ENCODE measurements at places on chromosomes 3 and 15. TPM values are rescaled to one million over a fixed set of nuclear protein-coding genes. Genes with fewer than 3 reads are reported as not detected.

DNA sequence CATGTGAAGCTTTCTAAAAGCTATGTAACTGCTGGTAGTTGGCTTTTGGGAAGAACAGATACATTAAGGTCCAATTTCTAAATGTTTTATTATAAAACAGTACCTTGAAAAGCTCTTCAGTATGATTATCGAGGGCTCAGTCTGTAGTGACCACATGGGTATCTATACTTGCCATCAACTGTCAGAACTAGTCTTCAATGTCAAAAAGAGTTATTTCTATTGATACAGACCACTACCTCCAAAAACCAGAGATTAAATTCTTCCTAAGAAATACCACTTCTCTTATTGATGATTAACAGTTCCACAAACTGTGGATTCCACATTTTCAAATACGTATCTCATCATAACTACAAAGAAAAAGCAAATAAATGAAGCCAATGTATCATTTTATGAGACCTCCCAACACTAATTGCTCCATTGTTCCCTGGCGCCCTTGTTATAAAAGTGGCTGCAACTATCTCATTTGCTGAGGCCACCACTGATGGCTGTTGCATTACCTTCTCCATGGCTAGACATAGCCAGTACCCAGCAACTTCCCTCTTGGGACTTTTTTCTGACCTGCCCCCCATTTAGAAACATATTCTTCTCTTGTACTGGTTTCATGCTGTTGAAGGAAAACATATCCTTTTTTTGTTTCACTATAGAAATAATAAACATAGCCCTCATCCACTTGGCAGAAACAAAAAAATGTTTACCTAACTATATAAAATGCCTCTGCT, 33.9 kb upstream of the MBNL1 start:
- H3K4me3 ChIP-seq = no peak overlapping the region
- peaks cover 33% of the 10 kb centered on the region for H3K4me1 ChIP-seq
- H3K27ac ChIP-seq = peak overlapping the region; percentile 21
- H3K27me3 ChIP-seq = no peaks in the 10 kb centered on the region
- no peaks in the 10 kb centered on the region for H3K36me3 ChIP-seq
- DNase-seq = no peak

GRCh38 chr3:69806735-69807438, 67.6 kb downstream of the MITF start:
- H3K27me3 ChIP-seq = peaks cover 5% of the 10 kb centered on the region
- H3K27ac ChIP-seq = no peak overlapping the region
- no peaks in the 10 kb centered on the region for H3K4me1 ChIP-seq
- no peak overlapping the region for H3K4me3 ChIP-seq
- H3K36me3 ChIP-seq = no peaks in the 10 kb centered on the region

Gene PHLDB2
- 13.6 TPM for total RNA-seq

Gene CHAC1
- 7.7 TPM for total RNA-seq

Gene EOGT
- total RNA-seq = 31.8 TPM

- H3K27me3 ChIP-seq = peaks cover 30% of the 10 kb centered on the region
- H3K27ac ChIP-seq = no peak overlapping the region
- H3K4me3 ChIP-seq = peak overlapping the region; percentile 18
- DNase-seq = no peak
- peaks cover 15% of the 10 kb centered on the region for H3K4me1 ChIP-seq
These were observed 107.1 kb downstream of the DGKG start for GRCh38 chr3:186254676-186255650.

Gene SLC12A8
- total RNA-seq = 2.7 TPM

DNA sequence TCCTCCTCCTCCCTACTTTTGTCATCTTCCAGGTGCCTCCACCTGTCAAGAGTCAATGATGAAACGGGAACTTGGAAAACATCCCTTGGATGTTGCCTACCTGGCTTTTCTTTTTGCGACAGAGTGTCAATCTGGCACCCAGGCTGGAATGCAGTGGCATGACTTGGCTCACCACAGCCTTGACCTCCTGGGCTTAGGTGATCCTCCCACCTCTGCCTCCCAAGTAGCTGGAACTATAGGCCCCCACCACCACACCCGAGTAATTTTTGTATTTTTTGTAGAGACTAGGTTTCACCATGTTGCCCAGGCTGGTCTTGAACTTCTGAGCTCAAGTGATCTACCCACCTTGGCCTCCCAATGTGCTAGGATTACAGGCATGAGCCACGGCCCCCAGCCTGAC, 42.8 kb downstream of the GPR160 start:
- H3K4me3 ChIP-seq = no peak overlapping the region
- no peak overlapping the region for H3K27ac ChIP-seq
- no peaks in the 10 kb centered on the region for H3K4me1 ChIP-seq
- no peaks in the 10 kb centered on the region for H3K27me3 ChIP-seq

Gene SERPINI2
- not detected for total RNA-seq

GRCh38 chr3:109125902-109126301, 8.0 kb upstream of the MORC1 start:
- no peak overlapping the region for H3K4me3 ChIP-seq
- no peak overlapping the region for H3K27ac ChIP-seq
- no peaks in the 10 kb centered on the region for H3K4me1 ChIP-seq
- no peaks in the 10 kb centered on the region for H3K27me3 ChIP-seq

DNA sequence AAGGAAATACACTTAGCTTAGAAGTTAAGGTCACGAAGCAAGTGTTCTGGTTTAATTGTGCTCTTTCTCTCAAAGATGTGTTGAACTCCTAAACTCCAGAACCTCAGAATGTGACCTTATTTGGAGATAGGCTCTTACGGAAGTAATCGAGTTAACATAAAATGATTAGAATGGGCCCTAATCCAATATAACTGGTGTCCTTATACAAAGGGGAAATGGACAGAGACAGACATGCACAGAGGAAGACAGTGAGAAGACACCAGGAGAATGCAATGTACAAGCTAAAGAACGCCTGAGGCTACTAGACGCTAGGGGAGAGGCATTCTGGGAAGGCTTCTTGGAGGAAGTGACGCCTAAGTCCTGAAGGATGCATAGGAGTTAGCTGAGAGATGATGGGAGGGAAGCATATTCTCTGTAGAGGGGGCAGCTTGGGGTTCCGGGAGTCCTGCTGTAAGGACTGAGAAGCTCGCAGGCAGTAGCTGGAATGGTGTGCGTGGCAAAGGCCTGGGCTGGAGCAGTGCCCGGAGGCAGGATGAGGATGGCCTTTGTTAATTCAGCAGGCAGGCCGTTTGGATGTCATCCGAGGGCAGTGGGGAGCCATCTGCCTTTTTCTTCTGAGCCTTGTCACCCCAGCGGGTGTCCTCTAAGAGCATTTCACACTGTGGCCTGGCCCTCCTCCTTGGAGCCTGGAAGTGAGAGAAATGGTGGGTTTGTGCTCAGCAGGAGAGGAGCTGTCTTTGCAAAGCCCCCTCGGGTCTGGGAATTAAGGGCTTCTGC, 513.4 kb downstream of the SHQ1 start:
- H3K4me3 ChIP-seq = no peak overlapping the region
- H3K4me1 ChIP-seq = no peaks in the 10 kb centered on the region

- no peaks in the 10 kb centered on the region for H3K36me3 ChIP-seq
- H3K4me3 ChIP-seq = no peak overlapping the region
- H3K27ac ChIP-seq = no peak overlapping the region
- no peaks in the 10 kb centered on the region for H3K4me1 ChIP-seq
These were observed 106.9 kb downstream of the TLE3 start for GRCh38 chr15:69990566-69991421.

Gene TMEM266
- 0.24 TPM for total RNA-seq

Gene CCR3
- 0.55 TPM for total RNA-seq

Data from natural killer cell treated with Interleukin-12 subunit alpha and Interleukin-12 subunit beta and Interleukin-15 and Interleukin-18, amount 100 ng/mL, for 72 hours (primary cell).